Activated CD8-positive, alpha-beta memory T cell treated with anti-CD3 and anti-CD28 coated beads, Interleukin-2, amount 50 U/mL, for 4 hours (primary cell): ENCODE measurements at places on chromosomes 13 and 19.

DNA sequence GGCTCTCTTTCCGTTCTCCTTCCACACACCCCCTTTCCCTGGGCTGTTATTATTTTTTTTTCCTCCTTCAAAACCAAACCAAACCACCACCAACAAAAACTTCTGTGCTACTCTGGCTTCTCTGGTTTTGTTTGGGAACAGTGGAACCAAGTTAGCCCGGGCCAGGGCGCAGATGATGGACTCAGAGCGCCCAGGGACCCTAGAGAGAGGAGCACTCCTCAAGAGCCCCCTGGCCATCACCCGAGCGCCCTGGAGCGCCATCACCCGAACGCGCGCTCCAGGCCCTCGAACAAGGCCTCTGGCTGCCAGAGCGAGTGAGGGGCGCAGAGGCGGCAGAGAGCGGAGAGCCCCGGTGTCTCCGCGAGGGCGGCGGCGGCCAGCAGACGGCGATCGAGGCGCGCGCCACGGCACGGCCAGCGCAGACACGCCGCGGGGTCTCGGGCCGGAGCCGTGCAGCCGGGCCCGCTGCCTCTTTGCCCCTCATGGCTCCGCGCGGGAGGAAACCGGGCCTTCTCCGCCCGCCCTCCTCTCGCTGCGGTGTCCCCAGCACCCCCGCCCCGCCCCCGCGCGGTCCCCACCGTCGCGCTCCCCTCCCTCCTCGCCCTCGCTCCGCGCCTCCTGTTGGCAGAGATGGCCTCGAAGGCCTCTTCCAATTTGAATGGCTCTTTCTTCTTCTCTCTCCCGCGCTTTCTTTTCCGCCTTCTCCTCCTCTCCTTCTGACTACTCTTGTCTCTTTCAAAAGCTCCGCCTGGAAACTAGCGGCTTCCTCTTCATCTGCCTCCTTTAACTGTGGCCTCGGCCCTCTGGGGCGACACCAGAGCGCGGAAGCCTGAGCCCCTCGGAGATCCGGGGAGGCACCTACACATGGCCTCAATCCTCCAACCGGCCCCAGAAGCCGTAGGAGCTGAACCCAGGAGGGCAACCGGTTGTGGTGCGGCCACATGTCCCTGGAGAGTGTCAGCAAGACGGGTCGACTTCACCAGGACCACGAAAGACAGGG is 4.1 kb upstream of the SOX1 start:
- no peak for DNase-seq

DNA sequence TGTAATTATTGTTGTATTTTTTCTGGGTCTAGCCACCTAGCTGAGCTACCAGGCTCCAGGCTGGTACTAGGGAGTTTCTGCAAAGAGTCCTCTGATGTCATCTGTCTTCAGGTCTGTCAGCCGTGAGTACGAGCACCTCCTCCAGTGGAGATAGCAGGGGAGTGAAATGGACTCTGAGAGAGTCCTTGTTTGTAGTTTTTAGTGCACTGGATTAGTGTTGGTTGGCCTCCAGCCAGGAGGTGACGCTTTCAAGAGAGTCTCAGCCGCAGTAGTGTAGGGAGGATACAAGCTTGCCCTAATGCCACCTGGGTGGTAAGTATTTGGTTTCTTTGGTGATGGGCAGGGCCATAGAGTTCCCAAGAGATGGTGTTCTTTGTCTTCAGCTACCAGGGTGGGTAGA is 384.8 kb downstream of the SLC7A1 start:
- no peak for DNase-seq

DNA sequence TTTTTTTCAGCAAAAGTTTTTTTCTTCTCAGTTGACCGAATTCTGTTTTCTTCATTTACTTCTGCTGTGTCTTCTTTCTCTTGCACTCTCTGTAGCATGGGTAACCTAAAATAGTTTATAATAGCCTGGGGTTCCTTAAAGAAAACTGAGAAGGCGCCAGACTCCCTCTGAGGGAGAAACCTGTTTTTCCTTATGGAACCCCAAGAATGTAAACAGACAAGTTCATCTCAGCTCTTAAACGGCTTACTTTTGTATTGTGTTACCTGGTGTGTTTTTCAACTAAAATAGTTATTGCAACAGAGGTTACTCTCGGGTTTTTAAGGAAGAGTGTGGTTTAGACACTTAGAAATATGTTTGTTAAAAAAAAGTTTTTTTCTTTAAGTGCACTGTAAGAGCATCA is 23.8 kb upstream of the TM9SF2 start:
- no peak for DNase-seq

DNA sequence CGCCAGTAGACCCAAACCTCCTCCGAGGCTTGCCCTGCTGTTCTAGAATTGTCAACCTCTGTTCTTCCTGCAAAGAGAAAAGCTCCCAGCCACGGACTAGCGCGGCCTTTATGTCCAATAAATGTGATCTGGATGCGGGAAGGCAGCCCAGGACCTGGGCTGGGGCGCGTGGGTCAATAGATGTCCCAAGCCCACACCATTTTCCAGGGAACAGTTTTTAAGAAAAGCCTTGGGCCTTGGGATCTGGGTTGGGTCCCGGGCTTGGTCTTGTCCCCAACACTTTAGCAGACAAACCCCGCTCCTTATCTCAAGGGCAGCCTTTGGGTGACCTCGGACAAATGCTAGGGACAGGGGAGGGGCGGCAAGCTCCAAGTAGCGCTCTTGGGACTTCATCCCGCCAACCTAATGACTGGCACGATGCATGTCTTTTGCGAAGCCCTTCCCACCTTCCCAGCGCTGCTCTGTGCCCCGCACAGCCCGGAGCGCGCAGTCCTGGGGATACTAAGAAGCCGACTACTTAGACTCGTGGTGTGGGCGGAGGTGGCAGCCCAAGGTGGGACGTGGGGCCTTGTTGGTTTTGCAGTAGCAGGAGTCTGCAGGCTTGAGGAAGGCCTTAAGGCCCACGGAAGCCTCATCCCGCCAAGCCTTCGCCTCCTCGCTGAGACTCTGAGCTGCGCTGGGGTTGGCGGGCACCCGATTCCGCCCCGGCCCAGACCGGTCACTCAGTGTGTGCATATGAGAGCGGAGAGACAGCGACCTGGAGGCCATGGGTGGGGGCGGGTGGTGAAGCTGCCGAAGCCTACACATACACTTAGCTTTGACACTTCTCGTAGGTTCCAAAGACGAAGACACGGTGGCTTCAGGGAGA is 10.8 kb downstream of the SOX21 start:
- DNase-seq, result no peak

DNA sequence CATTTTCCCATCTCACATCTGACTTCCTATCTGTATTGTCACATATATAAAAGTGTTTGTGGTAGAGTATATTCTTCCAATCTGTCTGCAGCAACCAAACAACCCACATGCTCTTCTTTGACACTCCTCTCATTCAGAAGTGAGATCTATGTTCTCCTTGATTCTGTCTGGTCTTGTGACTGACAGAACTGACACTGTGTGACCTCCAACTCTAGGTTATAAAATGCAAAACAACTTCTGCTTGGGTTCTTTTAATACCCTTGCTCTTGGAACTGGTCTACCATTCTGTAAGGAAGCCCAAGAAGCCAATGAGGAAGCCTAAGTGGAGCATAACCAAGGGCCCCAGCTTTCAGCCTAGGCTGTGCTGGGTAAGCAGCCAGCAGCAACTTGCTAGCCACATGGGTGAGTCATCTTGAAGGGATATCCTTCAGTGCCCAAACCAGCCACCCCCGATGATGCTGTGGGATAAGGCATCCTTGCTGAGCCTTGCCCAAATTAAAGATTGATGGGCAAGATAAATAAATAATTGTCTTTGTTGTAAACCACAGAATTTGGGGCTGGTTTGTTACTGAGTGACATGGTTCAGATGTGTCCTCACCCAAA is 18.4 kb upstream of the ITM2B start:
- no peak for DNase-seq

DNA sequence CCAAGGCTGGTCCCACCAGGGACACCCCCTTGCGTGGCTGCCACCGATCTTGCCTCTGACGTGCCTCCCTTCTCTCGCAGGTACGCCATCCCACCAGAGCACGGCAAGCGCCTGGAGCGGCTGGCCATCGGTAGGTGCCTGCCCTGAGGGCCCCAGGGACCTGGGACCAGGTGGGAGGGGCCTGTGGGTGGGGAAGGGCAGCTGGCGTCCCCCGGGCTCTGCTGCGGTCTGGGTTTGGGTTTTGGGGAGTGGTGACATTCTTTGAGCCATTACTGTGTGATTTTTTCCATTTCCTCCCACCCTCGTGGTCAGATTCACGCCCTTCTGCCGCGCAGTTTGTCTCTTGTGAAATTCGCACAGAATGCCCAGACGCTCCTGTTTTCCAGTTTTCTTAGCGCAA is 102.0 kb downstream of the KDM4B start:
- DNase-seq, result no peak
